Left renal cortex interstitium (tissue), 4 donors: ENCODE measurements at places on chromosomes 5 and 9.

DNA sequence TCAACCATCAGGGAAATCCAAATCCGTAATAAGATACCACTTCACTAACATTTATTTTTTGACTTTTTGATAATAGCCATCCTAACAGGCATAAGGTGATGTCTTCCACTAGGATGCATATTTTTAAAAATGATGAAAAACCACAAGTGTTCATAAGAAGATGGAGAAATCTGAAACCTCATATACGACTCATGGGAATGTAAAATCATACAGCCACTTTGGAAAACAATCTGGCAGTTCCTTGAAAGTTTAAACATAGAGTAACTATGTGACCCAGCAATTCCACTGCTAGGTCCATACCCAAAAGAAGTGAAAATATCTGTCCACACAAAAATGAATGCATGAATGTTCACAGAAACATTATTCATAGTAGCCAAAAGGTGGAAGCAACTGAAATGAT lies 431.0 kb downstream of the ENC1 start:
- DNase-seq = no peak

DNA sequence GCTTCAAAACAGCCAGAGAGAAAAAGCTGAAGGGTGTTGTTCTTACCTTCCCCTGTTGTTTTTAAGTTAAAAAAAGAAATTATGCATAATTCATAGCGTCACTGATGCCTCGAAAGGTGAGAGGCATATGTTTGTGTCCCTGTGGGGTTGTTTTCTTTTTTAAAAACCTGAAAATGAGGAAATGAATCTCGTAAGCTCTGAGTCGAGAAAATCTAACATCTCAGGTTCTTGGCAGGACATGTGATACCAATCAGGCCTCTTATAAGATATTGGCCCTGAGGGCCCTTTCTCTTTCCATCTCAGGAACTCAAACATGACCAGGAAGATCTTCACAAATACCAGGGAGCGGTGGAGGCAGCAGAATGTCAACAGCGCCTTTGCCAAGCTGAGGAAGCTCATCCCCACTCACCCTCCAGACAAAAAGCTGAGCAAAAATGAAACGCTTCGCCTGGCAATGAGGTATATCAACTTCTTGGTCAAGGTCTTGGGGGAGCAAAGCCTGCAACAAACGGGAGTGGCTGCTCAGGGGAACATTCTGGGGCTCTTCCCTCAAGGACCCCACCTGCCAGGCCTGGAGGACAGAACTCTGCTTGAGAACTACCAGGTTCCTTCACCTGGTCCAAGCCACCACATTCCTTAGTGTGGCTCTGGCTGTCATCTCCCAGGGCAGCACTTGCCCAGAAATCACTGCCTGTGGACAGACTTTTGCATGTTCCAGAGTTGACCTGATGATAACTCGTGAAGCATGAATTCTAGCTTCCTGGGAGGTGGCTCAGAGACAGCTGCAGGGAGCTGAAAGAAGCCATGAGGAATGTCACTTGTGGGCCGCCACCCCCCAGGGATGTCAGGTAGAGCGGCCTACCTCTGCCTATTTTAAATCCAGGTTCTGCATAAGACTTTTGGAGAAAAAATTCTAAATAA lies at the start of gene TAL2:
TAL2 (plus strand) TSS at position 274 of the 921 bp plus-strand sequence; CDS start at position 314, 40 bp downstream.
- no peak for DNase-seq

- DNase-seq = no peak
Observed at GRCh38 chr5:131194725-131195124, 24.0 kb downstream of the LYRM7 start.

- DNase-seq = no peak
Observed at GRCh38 chr5:128844354-128844923, 120.8 kb upstream of the SLC27A6 start.

DNA sequence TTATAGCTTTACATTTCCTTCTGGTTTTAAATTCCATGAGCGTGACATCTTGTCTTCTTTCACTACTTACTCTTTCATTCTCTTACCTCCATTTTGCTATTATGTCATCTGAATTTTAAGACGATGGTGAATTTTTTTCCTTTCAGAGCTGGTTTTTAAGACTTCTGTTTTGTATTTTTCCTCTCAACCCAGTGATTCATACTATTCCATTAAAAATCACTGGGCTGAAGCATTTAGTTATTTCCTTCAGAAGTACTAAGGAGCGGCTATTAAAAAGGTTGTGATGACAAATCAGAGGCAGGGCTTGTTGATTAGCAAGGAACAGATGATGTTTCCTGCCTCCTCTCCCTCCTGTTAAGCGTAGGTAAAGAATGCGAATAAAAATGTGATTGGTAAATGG lies 16.5 kb downstream of the AGXT2 start:
- no peak for DNase-seq

DNA sequence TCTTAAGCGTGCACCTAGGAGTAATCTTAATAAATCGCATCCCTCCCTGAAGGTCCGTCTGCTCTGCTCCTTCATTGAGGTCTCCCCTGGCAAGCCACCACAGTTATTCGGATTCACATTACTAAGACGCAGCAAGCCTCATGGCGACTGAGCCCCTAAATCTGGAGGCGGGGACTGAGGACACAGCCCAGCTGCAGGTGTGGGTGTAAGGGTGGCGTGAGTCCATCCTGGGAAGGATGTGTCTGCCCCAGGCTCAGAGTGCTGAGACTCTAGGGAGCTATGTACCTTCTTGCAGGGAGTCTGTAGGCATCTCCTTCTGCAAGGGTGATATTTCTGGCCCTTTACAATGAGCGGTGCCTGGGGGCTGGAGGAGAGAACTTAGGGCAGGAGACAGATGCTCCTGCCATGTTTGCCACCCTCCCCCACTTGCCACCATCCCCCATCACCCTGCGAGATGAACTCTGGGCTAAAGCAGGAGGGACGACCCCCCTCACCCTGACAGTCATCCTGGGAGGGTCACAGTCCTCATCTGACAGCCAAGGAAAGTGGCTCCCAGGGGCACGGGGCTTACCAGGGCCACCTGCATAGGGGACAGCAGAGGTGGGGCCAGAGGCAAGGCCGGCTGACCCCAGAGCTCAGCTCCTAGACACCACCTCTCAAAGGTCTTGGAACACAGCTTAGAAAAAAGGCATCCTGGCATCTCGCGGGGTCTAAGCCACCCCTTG lies 76.4 kb upstream of the FCN1 start:
- DNase-seq = no peak

DNA sequence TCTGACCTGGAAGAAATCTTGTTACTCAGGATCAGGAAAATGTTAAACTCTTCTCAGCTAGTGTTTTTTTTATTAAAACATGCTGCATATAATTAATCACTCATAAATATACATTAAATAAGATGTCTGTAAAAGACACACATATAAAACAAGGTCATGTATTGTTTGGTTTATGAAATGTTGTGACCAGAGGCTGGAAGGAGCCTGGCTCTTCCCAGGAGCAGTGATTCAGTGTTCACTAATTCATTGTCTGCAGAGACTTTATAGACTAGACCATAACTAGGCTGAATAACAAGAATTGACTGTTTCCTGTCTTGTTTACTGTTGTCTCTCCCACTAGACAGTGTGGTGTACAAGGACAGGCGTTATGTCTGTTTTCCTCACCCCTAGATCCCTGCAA lies 49.1 kb upstream of the ANKRD55 start:
- no peak for DNase-seq

GRCh38 chr9:32136700-32137339 lies 247.6 kb upstream of the ACO1 start:
- DNase-seq = no peak

GRCh38 chr5:176596689-176597416 lies 13.1 kb downstream of the GPRIN1 start:
- DNase-seq = no peak

DNA sequence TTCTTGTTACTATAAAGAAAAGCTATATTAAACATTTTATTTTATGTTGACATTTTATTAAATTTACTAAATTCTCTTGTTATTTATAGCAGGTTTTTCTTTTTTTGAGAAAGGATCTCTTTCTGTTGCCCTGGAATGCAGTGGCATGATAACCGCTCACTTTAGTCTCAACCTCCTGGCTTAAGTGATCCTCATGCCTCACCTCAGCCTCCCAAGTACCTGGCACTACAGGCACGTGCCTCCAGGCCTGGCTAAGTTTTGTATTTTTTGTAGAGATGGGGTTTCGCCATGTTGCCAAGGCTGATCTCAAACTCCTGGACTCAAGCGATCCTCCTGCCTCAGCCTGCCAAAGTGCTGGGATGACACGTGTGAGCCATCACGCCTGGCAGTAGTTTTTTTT lies 280.2 kb upstream of the C9orf72 start:
- no peak for DNase-seq

DNA sequence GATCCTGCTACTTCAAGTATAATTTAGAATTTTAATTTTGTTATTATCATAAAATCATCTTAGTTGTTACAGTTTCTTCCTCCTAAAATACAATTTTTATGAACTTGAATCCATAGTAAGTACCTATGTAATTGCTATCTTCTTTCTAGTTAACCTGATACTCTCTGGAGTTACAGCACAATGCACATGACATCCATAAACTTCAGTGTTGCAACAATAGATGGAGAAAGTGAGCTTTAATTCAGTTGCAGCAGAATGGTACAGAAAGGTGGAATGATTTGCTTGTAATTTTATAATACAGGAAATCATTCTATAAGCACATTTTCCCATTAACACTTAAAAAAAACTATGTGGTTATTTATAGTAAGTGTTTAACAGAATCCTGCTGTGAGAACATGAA lies 372.0 kb downstream of the CDH9 start:
- DNase-seq = no peak
